ENCODE measurements at places on chromosomes 4 and X. TPM values are rescaled to one million over a fixed set of nuclear protein-coding genes. Genes with fewer than 3 reads are reported as not detected.

GYPA gene
- not detected for total RNA-seq

FGF5 gene
- 0.86 TPM for total RNA-seq

DKK2 gene
- 6.0 TPM for total RNA-seq

ATP2B3 gene
- total RNA-seq: not detected

DUX4 gene
- not detected for total RNA-seq

ATG4A gene
- 67.3 TPM for total RNA-seq

ZFX gene
- 49.3 TPM for total RNA-seq

ACE2 gene
- not detected for total RNA-seq

GAB1 gene
- 41.1 TPM for total RNA-seq

NPFFR2 gene
- total RNA-seq: 0.36 TPM

CABS1 gene
- total RNA-seq: not detected

EDNRA gene
- not detected for total RNA-seq

PYURF gene
- 122 TPM for total RNA-seq

PCDH18 gene
- 0.27 TPM for total RNA-seq

ADRA2C gene
- total RNA-seq: not detected

F8A2 gene
- not detected for total RNA-seq

CXCL1 gene
- total RNA-seq: 64.6 TPM

NPNT gene
- under 0.01 TPM for total RNA-seq

NR0B1 gene
- not detected for total RNA-seq

TIMM17B gene
- total RNA-seq: 16.8 TPM

RENBP gene
- 3.1 TPM for total RNA-seq

PPEF2 gene
- not detected for total RNA-seq

TEX13D gene
- not detected for total RNA-seq

RHOXF2 gene
- not detected for total RNA-seq

TLR10 gene
- total RNA-seq: not detected

NDUFA1 gene
- total RNA-seq: 66.2 TPM

PFKFB1 gene
- 0.07 TPM for total RNA-seq

FAT4 gene
- 67.8 TPM for total RNA-seq

ANXA10 gene
- total RNA-seq: not detected

CETN2 gene
- total RNA-seq: 35.7 TPM

TDO2 gene
- not detected for total RNA-seq

CNKSR2 gene
- total RNA-seq: not detected

TRAPPC11 gene
- total RNA-seq: 78.1 TPM

MAGEC1 gene
- not detected for total RNA-seq

AKAP4 gene
- total RNA-seq: not detected

LDB2 gene
- total RNA-seq: 117 TPM

XAGE2 gene
- total RNA-seq: not detected

SOD3 gene
- total RNA-seq: not detected

FGF2 gene
- 26.3 TPM for total RNA-seq

EVC2 gene
- 11.5 TPM for total RNA-seq

DGKK gene
- total RNA-seq: not detected

DCHS2 gene
- under 0.01 TPM for total RNA-seq

PRDM5 gene
- total RNA-seq: 10.1 TPM

TLR1 gene
- total RNA-seq: 15.7 TPM

TEX13C gene
- not detected for total RNA-seq

DMP1 gene
- total RNA-seq: not detected

GPRASP1 gene
- 1.9 TPM for total RNA-seq

OTUD6A gene
- not detected for total RNA-seq

FAAH2 gene
- total RNA-seq: 0.66 TPM

PPP1R3F gene
- total RNA-seq: 1.9 TPM

ADH6 gene
- total RNA-seq: not detected

TCEAL7 gene
- total RNA-seq: 5.0 TPM

CT83 gene
- not detected for total RNA-seq

BRS3 gene
- total RNA-seq: not detected

RS1 gene
- total RNA-seq: not detected

RTL3 gene
- not detected for total RNA-seq

TBX22 gene
- total RNA-seq: not detected

SUPT20HL1 gene
- total RNA-seq: not detected
